ENCODE measurements at places on chromosomes 7 and 10.

GRCh38 chr7:8922726-8923125 lies 489.3 kb downstream of the NXPH1 start:
- DNase-seq = no peak

DNA sequence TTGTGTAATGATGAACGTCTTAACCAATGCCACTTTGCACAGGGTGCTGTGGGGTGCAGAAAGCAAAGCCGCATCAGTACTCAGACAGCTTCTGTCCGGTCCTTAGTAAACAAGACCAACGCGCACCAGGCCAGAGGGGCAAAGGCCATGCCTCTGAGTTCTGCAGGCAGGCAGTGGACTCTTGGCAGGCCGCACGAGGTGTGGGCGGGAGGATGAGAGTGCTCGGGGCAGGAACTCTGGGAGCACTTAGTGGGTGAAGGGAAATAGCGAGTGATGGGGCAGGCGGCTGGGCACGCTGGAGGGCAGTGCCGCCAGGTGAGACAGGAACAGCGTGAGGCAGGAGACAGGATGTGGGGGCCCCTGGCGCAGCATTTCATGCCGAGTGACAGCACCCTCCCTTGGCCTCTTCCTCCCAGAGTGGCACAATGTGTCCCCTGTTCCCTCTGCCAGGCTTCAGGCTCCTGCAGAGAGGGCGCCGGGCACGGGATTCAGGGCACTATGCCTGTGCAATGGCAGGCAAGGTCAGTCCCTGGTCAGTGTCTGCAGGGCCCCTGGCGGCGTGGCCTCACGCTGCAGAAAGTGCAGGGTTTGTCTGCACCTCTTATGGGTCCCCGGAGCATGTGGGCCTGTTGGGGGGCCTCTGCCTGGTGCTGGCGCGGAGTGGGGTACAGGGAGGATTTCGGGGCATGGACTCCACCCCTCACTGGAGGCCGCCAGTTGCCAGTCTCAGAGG lies 60.4 kb downstream of the VIPR2 start:
- DNase-seq = no peak

GRCh38 chr10:86188796-86189558 lies 177.6 kb downstream of the GRID1 start:
- DNase-seq = no peak

- no peak for DNase-seq
Observed at GRCh38 chr7:5692845-5693278, 88.6 kb downstream of the RNF216 start.

GRCh38 chr7:100829150-100829716 lies 1.9 kb upstream of the EPHB4 start:
- DNase-seq = no peak

DNA sequence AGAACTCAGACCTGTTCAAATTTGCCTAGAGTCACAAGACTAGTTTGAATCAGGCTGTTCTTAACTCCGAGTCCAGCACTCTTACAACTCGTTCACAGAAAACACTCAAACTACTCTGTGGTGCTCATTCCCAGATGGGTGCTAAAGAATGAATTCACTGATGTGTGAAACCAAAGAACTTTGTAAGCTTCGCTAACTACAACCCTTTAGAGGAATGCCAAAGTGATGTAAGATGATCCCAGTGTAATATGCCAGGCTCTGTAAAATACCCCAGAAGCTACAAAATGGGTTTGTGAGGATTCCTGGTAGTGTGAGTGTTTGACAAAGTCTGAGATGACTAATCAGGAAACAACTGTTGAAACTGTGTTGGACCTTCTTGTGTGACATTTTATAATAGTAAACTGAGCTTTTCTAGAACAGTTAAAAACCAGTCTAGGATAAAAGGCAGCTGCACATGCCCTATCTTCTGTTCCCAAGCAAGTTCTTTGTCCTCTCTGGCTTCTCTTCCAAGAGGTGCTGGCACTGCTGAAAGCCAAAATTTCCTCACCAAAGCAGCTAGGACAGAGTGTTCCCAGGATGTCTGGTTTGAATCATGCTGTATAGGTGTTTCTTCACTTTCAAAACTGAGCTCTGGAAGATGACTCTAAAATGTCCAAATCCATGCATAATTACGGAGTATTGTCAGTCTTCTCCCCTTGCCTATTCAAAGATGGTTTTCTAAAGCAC lies 527.6 kb downstream of the SORCS1 start:
- no peak for DNase-seq

DNA sequence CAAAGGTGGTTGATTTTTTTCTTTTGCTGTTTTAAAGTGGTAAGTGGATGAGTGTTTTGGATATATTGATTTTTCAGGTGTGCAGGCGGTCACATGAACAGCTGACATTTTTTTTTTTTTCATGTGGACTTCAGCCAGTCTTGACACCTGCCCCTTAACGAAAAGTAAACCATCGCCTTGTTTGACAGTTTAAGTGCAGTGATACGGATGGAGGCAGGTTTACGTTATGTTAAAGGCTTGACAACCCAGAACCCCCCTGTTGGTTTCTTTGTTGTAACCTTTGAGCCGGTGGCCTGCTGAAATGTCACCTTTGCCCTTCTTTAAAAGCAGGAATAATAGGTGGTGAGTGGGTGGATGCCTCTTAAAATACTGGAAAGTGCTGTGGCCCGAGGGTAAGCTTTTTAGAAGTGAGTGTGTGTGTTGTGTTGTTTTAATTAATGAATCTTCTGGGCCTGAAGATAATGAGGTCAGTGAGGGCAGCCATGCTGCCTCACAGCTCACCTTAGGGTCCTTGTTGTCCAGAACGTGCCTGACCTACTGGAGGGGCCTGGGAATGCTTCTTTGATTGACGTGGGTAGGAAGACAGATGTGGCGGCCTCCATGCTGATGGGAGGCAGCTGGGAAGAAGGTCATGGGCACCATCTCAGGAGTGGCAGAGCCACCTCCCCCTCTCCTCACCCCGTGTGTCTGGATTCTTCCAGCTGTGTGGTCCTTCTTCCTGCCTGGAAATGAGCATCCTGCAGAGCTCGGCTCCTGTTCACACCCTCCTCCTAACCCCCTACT lies 69.8 kb downstream of the TCF7L2 start:
- no peak for DNase-seq

DNA sequence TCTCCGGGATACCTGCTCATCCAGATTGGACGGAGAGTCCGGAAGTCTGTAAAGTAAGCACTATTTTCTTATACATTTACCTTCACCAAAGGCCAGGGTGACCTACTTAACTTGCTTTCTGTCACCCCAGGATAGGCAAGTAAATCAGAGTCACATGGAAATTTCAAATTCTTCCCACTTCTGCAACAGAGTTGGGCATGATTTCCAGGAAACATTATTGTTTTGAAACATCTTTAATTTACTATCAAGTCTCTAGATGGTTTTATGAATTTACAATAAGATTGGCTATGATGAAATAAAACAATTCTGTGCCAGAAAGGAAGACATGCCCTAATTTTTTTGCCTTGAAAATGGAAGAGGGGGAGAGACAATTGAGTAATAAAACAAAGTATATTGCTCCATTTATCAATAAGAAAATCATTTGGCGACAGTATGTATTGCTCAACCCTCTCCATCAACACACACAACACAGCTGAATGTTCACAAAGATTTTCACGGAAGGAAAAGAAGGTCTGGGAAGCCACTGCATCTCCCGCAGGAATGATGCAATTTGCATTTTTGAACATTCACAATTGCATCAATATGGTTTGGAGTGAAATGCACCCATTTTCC lies 702.8 kb downstream of the PARD3 start:
- DNase-seq = no peak

DNA sequence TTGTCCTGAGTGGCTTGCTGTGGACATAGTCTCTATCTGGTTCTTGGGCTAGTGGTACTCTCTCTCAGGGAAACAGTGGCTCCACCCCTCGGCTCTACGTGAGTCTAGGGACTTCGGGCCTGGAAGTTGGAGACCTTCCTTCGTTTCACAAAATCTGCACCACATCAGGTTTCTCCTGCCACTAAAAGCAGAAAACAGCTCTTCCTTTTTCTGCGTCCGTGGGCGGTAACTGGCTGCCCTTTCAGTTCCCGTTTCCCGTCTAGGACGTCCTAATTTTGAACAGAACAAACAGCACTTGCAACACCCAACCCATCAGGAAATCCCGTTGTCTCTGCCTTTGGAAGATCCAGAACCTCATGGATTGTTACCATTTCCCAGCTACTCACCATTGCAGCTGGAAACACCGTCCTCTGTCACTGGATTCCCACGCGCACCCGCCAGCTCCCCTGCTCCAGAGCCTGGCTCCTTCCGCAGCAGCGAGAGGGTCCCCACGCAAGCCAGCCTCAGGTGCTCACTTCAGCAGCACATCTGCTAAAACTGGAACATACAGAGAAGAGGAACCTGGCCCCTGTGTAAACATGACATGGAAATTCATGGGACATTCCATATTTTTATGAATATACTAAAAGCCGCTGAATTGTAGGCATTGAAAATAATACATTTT lies 311.4 kb upstream of the AKR1E2 start:
- DNase-seq = no peak

- DNase-seq = no peak
Observed at GRCh38 chr10:115003396-115003795, 65.4 kb downstream of the TRUB1 start.

DNA sequence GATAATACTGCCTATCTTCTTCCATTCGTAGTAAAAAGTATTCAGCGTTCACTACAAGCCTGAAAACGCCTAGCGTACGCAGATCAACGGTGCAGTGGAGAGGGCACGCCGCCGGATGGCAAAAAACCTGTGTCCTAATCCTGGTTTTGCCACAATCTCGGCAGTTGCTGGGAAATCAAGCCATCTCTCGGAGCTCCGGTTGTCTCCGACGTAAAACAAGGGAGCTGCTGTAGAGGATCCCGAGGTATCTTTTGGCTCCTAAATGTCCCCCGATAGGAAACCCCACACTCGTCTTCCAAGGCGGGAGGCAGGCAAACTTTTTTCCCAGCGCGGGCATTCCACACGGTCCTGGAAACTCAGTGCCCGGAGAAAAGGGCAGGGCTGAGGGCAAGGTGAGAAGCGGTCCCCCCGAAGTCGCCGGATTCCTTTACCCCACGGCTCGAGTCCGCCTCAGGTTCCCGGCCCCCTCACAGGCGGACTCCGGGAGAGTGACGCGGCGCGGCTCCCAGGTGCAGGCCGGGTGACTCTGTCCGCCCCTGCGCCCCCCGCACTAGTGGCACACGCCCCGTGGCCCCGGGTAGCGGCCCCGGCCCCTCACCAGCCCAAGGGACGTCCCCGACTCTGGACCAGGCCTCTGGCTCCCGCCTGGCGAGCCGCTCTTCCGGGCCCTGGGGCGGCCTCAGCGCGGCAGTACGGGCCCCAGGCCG lies 649 bp downstream of the IDE start:
- DNase-seq = no peak

DNA sequence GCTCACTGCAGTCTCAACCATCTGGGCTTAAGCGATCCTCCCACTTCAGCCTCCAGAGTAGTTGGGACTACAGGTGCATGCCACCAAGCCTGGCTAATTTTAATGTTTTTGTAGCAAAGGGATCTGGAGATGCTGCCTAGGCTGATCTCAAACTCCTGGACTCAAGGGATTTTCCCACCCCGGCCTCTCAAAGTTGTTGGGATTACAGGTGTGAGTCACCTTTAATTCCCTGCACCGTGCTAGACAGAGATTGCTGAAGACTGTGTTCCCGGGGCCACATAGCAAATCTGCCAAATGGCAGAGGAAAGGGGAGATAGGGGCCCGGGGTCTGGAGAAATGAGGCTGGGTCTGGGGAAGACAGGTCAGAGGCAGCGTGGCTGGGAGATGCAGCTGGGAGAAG lies 20.6 kb upstream of the PSMG3 start:
- DNase-seq = no peak

- no peak for DNase-seq
Observed at GRCh38 chr7:76196786-76197185, 4.9 kb upstream of the SRRM3 start.

DNA sequence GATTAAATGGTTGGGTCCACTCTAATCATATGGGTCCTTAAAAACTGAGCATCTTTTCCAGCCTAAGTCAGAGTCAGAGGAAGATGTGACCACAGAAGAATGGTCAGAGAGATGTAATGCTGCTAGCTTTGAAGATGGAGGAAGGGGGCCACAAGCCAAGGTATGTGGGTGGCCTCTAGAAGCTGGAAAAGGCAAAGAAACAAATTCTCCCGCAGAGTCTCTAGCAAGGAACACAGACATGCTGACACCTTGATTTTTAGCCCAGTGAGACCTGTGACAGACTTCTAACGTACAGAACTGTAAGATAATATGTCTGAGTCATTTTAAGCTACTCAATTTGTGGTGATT lies 1.5 kb upstream of the EXOC6 start:
- no peak for DNase-seq

GRCh38 chr7:133853706-133854276 lies 273.3 kb upstream of the LRGUK start:
- DNase-seq = no peak

DNA sequence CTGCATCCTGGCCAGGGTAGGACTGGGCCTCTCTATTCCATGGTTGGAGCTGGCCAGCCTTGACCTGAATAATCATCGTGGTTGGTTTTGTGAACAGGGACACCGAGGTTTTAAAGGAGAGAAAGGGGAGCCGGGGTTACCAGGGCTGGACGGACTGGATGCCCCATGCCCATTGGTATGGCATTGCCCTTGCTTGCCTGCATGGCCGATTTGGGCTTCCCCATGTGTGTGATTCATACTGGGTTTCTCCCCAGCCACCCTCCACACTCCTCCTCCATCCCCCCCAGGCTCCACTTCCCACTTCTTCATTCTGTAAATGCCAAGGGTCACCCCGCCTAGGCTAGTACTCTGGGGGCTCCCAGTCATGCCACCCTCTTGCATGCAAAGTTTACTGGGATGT lies 98.8 kb upstream of the MACROH2A2 start:
- DNase-seq = no peak

GRCh38 chr10:75623310-75624093 lies 192.1 kb downstream of the LRMDA start:
- no peak for DNase-seq

Data from stimulated activated CD8-positive, alpha-beta memory T cell treated with anti-CD3 and anti-CD28 coated beads, Interleukin-15, amount 100 ng/mL, for 1 hour (primary cell).